Anterior cingulate cortex (tissue), 58 donors: ENCODE measurements at places on chromosomes 12 and 14.
A peak's percentile ranks its signal among the peaks of the same experiment; 100 is the strongest.

DNA sequence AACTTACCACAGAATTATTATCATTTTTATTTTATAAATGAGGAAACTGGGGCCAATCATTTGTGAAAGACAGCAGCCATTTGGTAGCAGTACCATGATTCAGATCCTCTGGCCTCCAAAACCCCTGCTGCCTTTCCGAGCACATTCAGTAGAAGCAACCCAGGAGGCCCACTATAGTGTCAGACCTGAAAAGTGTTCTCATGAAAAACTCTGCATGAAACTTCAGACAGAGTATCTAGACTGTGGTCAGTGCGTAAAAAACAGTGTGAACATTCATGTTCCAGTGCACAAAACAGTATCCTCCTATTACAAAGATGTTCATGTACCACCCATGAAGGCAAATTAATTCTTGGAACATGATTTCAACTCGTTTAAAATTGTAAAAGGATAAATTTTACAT lies 112.0 kb downstream of the EPS8 start:
- DNase-seq = no peak

- DNase-seq = no peak
Observed at GRCh38 chr12:80676856-80677255, 30.6 kb upstream of the MYF6 start.

GRCh38 chr12:18923721-18924120 lies 185.8 kb downstream of the CAPZA3 start:
- no peak for DNase-seq

- DNase-seq = no peak
Observed at GRCh38 chr12:98671459-98671858, 26.4 kb downstream of the APAF1 start.

GRCh38 chr12:26749781-26750180 lies 83.2 kb downstream of the ITPR2 start:
- no peak for DNase-seq

GRCh38 chr12:57213058-57213715 lies 3.4 kb upstream of the NXPH4 start:
- peak; percentile 81 for DNase-seq

GRCh38 chr12:131211340-131211938 lies 257.7 kb downstream of the ADGRD1 start:
- no peak for DNase-seq

- DNase-seq = no peak
Observed at GRCh38 chr12:4717806-4718205, 2.4 kb upstream of the GALNT8 start.

GRCh38 chr12:4225571-4225970 lies 48.0 kb upstream of the CCND2 start:
- no peak for DNase-seq

- DNase-seq = no peak
Observed at GRCh38 chr14:24481622-24482324, 26.3 kb downstream of the CMA1 start.

DNA sequence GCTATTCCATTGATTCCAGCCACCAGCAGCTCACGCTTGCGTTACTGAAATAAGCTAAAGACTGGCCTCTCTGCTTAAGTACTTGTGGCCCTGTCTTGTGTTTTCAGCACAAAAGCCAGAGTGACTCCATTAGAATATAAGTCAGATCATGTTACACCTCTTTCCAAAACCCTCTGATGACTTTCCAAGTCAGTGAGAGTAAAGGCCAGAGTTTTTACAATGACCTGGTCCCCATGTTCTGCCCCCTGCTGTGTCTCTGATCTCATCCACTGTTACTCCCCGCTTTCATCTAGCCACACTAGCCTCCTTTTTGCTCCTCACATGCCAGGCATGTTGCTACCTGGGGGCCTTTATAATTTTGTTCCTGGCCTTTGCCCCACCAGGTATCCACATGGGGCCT lies 6.9 kb upstream of the CKAP4 start:
- DNase-seq = no peak

DNA sequence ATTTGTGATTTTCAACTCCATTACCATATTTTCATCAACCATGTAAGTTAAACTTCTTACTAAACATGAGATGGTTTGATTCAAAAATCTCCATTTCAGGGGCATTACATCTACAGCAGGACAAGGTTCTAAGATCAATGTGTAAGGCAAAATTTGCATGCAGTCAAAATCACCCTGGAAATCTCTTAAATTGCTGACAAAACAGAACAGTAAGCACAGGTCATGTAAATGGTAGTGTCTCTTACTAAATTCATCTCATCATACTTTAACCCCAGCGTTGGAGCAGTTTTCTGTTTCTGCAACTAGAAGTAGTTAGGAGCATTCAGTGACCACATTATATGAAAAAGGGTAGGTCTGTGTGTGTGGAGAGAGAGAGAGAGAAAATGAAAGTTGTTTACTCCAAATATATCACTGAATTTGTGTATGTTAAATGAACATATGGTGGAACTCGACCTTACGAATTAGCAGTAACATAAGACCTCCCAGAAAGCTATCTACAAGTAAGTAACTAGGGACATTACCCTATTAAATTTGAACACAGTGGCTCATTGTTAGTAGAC lies 227.5 kb downstream of the SSPN start:
- DNase-seq = no peak

DNA sequence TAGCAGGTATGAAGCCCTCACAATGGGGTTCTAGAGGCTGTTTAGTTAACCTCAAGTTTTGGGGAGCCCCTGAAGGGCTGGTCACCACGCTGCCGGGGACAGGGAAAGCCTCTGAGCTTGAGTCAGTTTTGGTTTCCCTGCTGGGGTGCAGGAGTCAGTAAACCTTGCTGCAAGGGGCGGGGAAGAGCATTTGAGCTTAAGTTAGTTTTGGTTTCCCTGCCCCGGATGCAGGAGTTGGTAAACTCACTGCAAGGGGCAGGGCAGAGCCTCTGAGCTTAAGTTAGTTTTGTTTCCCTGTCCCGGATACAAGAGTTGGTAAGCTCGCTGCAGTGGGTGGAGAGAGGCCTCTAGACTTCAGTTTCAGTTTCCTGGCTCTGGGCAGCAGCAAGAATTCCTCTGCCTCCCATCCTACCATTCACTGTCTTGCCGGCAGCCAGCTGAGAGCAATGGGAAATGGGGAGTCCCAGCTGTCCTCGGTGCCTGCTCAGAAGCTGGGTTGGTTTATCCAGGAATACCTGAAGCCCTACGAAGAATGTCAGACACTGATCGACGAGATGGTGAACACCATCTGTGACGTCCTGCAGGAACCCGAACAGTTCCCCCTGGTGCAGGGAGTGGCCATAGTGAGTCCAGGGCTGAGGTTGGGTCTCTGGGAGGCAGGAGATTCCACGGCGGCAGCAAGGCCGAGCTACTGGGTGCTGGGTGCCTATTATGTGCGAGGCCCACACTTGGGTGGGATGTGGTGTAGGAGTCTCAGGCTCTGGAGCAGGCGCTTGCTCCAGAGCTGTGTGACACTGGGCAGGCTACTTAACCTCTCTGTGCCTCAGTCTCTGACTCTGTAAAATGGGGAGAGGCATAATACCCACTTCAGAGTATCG lies at the start of gene OAS2:
Gene OAS2 (plus strand): TSS at position 357 of the 878 bp plus-strand sequence. CDS start 90 bp downstream, at position 447.
- no peak for DNase-seq

GRCh38 chr14:51367600-51367931 lies 127.5 kb downstream of the TMX1 start:
- no peak for DNase-seq

- DNase-seq = no peak
Observed at GRCh38 chr12:63222582-63222981, 71.6 kb upstream of the AVPR1A start.

DNA sequence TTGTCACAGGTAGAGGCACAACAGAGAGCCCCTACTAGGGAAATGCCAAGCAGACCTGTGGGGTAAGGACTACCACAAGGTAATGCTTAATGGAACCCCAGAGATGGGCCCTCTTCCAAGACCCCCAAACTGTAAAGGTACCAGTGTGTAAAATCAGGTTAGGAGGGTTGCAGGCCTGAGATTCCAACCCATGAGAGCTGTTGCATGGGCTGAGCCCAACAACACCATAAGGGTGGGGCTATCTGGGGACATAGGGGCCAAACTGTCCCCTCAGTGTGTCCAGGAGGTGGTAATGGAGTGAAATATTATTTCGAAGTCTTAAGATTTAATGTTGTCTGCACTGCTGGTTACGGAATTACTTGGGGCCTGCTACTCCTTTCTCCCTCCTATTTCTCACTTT lies 620.2 kb downstream of the ETNK1 start:
- no peak for DNase-seq

GRCh38 chr14:77264466-77265186 lies 6.4 kb downstream of the NGB start:
- DNase-seq = no peak

- no peak for DNase-seq
Observed at GRCh38 chr12:68012712-68013111, 23.5 kb downstream of the IFNG-AS1 start.

GRCh38 chr12:128695697-128696096 lies 128.1 kb downstream of the SLC15A4 start:
- no peak for DNase-seq

GRCh38 chr14:30118992-30119640 lies 191.5 kb upstream of the PRKD1 start:
- no peak for DNase-seq

DNA sequence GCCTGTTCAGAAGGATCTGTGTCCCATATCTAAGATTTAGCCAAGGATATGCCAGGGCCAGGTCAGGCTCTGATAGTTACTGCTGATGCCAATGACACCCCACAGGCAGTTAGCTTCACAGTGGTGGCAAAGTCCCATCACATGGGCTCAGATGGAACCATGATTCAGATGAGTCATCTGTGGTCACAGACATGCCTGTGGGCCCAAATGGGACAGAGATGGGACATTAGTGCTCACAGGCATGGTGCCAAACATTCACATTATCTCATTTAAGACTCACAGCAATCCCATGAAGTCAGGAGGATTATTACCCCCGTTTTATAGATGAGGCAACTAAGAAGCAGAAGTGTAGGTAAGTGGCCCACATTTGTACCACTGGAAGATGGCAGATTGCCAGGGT lies 207.8 kb downstream of the DPF3 start:
- DNase-seq = no peak

DNA sequence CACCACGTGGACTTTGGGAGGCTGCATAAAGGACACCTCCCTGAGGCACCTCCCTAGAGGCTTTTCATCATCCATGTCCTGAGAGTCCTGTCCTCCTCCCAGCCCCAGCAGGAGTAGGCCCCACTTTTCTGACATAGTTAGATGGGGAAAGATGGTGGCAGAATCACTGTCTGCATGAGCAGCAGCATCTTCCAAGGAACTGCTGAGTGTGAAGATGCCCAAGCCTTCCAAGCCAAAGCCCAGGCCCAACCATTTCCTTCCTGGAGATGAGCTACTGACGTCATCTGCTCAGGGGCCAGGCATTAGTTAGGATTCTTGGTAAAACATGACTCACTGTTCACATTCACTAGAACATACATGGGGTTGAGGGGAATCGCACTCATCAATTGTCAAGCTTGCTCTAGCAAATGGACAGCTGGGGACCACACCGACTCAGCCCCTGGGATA lies 37.3 kb downstream of the VDR start:
- DNase-seq = no peak

DNA sequence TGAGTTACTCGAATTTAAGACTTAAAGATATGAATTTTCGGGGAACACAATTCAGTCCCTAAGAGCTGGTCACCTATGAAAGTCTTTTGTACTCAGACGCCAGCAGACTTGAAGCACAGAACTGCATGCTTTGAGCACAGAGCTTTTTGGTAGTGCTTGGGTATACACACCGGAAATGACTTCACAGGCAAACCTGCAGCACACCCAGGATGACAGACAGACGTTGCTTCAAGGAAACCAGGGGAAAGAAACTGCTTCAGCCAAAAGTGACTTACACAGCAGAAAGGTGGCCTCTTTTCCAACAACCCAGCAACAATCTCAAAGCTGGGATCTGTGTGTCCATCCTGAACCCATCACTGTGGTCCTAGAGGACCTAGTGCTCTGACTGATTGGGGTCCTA lies 975.1 kb downstream of the AACS start:
- no peak for DNase-seq

GRCh38 chr12:85468356-85469157 lies 188.5 kb downstream of the ALX1 start:
- peak; percentile 10 for DNase-seq

- no peak for DNase-seq
Observed at GRCh38 chr12:6069437-6070093, 54.9 kb downstream of the VWF start.

DNA sequence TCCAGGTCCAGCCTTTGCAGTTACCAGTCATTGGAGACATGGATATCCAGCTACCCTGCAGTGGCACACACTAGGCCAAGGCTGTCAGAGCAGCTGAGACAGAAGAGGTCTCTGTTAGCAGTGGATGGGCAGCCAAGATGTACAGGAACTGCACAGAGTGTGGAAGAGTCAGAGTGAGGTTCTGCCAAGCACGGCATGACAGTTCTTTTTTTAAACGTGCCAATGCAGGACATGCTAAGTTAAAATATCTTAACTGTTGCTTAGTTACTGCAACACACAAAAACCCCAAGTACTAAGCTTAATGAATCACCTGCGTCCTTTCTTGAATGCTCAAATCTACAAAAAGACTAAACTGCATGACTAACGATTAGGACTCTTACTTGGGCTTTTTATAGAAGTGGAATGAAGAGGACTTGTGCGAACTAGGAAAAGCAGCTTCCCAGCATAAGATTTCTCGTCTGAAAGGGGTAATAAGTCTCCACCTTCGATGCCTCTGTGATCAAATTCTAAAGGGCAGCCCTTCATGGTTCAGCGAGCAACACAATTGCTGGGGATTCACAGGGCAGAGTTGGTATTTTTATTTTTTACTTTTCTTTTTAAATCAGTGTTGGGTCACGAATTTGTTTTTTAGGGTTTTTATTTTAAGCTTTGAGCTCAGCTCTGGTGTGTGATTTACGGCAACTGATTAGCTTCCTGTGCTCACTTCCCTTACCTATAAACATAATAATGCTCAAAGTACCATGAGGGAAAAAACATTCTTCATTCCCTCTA lies 20.6 kb downstream of the MAPK1IP1L start:
- DNase-seq = peak; percentile 18

DNA sequence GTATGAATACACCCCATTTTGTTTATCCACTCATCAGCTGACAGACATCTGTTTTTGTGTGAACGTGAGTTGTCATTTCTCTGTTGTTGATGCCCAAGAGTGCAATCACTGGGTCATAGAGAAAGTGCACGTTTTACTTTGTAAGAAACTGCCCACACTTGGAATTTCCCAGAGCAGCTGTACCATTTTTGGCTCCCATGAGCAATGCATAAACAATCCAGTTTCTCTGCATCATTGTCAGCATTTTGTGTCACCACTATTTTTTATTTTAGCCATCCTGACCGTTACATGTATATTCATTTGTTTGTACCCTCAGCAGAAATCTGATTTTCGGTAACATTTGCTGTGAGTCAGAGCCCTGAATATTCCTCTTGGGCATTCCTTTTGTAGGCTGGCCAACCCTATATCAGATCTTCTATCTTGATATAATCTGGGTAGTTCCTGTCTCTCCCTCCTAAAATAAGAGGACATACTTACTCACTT lies 62.7 kb downstream of the RBM19 start:
- DNase-seq = no peak

GRCh38 chr14:79246173-79246572 lies 965.1 kb downstream of the DIO2 start:
- no peak for DNase-seq

DNA sequence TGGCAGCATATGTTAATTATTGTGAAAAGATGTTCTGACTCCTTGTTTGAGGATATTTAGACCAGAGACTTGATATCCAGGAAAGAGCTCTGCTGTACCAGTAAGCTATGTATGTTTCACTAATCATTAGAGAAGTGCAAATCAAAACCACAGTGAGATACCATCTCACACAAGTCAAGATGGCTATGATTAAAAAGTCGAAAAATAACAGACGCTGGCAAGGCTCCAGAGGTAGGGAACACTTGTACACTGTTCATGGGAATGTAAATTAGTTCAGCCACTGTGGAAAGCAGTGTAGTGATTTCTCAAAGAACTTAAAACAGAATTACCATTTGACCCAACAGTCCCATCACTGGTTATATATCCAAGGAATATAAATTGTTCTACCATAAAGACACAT lies 171.6 kb downstream of the DPY19L2 start:
- no peak for DNase-seq
